AG04450 (cell line): ENCODE measurements at places on chromosomes 11 and 22. TPM values are rescaled to one million over a fixed set of nuclear protein-coding genes. Genes with fewer than 3 reads are reported as not detected.

Gene SLC43A3
- polyA plus RNA-seq: 24.4 and 25.1 TPM in 2 replicates

DNA sequence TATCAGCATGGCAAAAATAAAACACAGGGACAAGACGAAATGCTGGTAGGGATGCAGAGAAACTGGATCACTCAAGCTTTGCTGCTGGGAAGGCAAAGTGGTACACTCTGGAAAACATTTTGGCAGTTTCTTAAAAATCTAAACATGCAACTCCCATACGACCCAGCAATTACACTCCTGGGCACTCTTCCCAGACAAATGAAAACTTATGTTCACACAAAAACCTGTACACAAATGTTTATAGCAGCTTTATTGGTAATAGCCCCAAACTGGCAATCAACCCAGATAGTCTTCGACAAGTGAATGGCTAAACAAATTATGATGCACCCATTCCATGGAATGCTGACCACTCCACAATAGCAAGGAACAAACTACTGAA is 35.8 kb upstream of the PRR5 start:
- no peak for DNase-seq

- DNase-seq: no peak
Measured at GRCh38 chr11:36471577-36471976, 38.5 kb downstream of the TRAF6 start.

Gene PLEKHB1
- polyA plus RNA-seq: 0.61 and 0.78 TPM in 2 replicates

GRCh38 chr11:11252403-11252802 is 100.6 kb downstream of the CSNK2A3 start:
- no peak for DNase-seq

Gene PHETA2
- 10.6 and 12.6 TPM in 2 replicates for polyA plus RNA-seq

DNA sequence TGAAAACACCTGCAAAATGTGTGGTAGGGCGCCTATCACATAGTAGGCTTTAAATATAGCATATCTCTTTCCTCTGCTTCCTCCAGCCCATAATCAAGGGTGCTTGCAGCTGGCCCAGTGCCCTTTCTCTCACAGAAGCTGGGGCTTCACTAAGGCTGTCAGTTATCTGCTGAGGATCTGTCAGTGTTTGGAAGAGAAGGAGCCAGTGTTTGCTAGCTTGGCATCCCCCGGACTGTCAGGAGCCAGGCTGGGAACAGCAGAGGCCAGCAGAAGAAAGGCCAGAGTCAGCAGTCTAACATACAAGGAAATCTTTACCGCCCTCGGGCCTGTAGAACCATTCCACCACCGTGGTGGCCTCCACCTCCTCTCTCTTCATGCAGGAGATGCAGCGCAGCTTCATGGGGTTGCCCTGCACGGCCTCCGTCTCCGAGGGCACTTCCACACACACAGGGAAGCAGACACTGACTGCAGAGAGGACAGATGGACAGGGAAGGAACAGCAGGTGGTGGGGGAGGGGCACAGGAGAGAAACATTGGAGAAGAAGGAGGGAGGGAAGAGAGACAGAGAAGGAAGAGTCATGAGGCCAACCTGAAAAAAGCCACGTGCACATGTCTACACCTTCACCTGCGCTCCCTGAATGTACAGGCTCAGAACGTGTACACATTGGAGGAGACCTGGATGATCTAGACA is 9.0 kb downstream of the SCN3B start:
- DNase-seq: no peak

DNA sequence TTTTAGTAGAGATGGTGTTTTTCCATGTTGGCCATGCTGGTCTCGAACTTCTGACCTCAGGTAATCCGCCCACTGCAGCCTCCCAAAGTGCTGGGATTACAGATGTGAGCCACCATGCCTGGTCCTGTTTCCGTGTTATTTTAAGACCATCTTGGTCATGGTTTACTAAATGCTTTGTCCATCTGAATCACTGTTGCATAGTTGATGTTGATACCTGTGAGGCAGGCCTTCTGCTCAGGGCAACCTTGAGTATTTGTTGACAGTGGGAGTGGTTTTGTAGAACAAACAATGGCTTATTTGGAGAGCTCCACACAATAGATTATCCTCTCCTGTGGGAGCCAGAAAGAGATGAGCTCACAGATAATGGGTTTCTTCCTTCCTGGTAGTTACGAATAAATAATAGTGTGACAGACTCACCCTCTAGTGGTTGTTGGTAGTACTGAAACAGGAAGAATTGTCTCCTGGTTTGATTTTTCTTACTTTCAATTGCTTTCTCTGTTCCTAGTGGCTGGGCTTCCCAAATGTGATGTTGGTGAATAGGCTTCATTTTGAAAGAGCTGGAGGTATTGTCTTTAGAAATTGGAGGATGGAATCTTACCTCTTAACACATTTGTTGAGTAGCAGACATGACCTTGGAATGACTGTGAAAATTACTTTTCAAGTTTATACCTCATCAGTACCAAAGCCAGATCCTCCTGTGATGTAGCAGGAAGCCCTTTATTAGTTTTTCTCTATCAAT is 39.0 kb downstream of the CTNND1 start:
- DNase-seq: peak; percentile 34

DNA sequence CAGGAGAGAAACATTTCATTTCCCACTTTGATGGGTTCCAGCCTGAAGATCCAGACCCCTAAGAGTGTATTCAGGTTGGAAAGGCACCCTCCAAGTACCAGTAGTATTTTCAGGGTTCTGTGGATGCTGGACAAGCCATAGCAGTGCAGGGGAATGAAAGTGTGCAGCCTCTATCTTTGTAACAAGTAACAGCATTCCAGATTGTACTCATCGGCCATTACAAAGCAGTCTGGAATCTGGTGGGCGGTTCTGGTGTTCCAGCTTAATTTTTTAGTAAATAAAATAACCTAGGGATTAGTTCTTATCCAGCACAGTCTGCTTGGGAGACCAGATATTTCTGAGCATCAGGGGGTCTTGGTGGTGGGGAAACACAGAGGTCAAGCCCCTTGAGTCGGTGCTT is 22.6 kb downstream of the APLNR start:
- DNase-seq: peak; percentile 68

- no peak for DNase-seq
Measured at GRCh38 chr11:41659985-41660384, 200.5 kb upstream of the LRRC4C start.

Gene CREB3L1
- polyA plus RNA-seq: 24.2 and 33.2 TPM in 2 replicates

DNA sequence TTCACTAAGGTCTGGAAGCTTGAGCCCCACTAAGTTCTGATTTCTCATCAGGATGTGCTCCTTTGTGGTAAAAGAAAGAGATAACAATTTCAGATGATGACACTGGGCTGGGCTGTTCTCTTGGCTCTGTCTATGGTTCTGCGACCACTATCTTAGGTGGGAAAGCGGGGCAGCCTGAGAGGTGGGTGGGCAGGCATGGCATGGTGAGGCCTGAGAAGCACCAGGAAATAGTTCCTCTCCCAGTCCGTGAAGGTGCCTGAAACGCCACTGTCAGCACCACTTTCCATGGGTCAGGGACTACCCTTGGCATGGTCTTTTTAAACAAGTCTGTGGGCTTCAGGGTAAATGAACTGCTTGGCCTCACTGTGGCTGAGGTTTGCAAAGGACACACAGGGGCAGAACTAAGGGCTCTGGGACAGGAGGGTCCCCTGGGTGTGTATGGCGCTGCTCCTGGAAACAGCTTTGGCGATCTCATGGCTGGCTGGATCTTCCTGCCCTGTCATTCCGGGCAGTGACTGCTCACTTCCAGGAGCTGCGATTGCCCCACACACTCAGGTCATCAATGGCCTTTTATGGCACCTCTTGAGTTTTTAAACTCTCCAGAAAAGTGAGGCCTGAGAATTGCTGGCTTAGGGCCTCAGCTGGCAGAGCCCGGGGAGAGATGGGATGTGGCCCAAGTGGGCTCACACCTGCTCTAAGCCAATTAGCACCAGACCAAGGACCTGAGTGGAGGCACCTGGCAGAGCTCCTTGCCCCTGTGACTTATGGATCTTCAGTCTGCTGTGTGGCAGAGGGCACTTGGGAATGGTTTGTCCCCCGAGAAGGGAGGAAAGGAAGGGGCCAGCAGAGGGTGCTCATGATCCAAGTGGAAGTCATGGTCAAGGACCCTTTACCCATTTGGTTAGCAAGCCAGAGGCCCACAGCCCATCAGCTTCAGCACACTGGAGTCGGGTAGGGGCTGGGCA is 55.6 kb upstream of the LYVE1 start:
- DNase-seq: no peak

- no peak for DNase-seq
Measured at GRCh38 chr11:48366365-48366764, at the start of gene OR4C5. OR4C5 (minus strand) TSS chr11:48366465; CDS start chr11:48366465, 0 bp downstream.

- DNase-seq: no peak
Measured at GRCh38 chr11:36257351-36257750, 31.9 kb downstream of the COMMD9 start.

DNA sequence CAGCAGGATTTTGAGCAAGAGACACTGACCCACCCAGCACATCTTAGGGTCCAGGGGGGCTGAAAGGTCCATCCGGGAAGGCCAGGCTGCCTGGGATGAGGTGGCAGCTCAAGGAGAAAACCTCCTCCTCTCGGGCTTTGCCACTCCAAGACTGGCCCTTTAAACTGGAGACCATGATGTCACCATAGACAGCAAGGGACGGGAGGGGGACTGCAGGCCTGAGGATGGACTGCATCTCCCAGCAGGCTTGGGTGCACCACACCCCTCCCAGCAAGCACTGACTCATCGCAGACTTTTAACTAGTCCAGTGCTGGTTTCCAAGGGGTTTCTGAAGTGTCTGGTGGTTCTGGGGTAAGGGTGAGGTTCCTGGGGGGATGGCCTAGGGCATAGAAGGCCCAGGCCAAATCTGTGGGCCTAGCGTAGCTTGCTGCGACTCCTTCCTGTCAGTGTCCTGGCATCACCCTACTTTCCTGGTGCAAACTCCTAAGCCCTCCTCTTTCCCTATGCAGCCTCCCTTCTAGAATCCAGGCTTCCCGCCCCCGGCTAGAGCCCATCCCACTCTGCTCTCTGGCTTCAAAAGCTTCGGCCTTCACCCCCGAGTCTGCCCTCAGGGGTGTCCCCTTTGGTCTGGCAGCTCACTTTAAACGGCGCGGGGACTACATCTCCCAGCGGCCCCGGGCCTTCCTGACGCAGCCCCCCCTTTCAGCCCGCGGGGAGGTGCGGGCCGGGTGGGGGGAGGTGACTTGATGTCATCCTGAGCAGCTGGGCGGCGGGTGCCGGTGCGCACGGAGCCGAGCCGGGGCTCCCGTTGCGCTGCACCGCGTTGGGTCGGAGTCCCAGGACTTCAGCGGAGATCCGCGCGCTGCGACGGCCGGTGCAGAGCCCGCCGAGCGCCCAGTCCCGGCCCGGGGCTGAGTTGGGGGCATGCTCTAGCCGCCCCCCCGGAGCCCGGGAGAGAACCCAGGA is at the start of gene PPP2R5B:
TSS of gene PPP2R5B (plus strand) at position 746 of the 966 bp plus-strand sequence. CDS start 1,046 bp downstream, outside the sequence.
- peak; percentile 81 for DNase-seq

- DNase-seq: no peak
Measured at GRCh38 chr11:93530468-93530826, 12.7 kb downstream of the SMCO4 start.

DNA sequence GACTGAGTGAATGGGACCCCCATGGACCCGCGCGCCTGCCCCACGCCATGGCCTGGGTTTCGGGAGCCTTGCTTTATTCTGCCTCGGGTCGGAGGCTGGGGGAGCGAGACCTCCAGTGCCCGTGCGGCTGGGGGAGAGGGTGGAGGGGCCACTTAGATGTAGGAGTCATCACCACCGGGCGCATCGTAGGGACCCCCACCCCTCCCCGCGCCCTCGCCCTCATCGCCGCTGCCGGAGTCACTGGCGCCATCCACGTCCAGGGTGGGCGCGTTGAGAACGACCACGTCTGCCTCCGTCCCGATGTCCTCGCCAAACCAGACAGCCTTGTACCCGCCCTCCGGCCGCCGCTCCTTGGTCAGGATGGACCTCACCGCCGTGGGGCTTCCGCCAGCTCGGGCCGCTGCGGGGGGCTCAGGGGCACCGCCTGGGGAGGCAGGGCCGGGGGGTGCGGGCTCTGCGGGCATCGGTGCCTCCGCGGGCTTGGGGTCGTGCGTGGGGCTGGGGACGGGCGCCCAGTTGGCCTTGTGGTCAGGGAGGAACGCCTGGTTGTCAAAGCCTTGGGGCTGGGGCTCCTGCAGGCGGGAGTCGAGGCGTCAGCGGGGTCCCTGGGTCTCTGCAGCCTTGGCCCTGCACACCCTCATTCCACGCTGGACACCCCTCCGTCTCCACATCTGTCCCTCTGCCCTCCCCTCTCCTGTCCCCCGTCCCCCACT is 1.6 kb upstream of the IRF7 start:
- no peak for DNase-seq

GRCh38 chr11:91296629-91297028 is 928.0 kb upstream of the FAT3 start:
- peak; percentile 27 for DNase-seq

Gene GPHA2
- not detected in 2 replicates for polyA plus RNA-seq

GRCh38 chr11:113818426-113818825 is 38.8 kb downstream of the CLDN25 start:
- no peak for DNase-seq

- no peak for DNase-seq
Measured at GRCh38 chr22:27992294-27993165, 73.5 kb upstream of the PITPNB start.

GRCh38 chr11:63911440-63911839 is 5.5 kb downstream of the RCOR2 start:
- no peak for DNase-seq

DNA sequence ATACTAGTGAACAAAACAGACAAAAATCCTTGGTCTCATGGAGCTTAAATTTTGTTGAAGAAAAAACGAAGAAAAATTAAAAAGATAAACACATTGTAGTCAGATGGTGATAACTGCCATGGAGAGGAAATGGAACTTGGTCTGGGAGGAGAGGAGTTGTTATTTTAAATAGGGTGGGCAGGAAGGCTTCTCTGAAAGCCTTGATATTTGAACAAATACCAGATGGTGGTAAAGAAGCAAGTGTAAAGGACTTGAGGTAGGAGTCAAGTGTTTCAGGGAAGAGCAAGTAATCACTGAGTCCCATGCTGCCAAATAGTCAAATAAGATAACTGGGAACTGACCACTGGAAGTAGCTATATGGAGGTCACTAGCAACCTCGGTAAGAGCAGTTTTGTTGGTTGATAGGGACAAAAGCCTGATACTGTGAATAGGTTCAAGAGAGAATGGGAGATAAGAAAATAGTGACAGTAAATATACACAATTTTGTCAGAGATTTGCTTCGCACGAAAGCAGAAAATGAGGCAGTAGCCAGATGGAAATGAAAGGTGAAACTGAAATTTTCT is 55.1 kb downstream of the SESN3 start:
- no peak for DNase-seq

DNA sequence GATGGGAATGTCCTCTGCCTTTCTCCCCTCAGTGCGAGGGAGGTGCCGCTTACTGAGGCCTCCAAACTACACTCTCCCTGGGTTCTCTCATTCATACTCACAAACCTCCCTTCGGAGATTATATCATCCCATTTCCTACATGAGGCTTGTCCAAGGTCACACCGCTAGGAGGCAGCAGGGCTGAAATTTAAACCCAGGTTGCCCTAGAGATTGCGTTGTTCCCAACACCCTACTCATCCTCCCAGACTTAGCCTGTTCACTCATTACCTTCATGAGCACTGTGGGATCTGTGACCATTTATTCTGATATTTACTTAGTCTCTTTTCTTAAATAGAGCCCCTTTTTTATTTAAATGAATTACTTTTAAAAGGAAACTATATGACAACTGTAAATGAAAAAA is 31.1 kb downstream of the SDHAF2 start:
- no peak for DNase-seq
